ENCODE measurements at places on chromosomes 1 and 21.

GRCh38 chr1:212520299-212520698 lies 87.6 kb downstream of the NENF start:
- no peak for DNase-seq

- no peak for DNase-seq
These were observed 138.9 kb downstream of the ACTL8 start for GRCh38 chr1:17893891-17894631.

GRCh38 chr1:108016451-108016920 lies 51.5 kb upstream of the VAV3 start:
- DNase-seq, result no peak

DNA sequence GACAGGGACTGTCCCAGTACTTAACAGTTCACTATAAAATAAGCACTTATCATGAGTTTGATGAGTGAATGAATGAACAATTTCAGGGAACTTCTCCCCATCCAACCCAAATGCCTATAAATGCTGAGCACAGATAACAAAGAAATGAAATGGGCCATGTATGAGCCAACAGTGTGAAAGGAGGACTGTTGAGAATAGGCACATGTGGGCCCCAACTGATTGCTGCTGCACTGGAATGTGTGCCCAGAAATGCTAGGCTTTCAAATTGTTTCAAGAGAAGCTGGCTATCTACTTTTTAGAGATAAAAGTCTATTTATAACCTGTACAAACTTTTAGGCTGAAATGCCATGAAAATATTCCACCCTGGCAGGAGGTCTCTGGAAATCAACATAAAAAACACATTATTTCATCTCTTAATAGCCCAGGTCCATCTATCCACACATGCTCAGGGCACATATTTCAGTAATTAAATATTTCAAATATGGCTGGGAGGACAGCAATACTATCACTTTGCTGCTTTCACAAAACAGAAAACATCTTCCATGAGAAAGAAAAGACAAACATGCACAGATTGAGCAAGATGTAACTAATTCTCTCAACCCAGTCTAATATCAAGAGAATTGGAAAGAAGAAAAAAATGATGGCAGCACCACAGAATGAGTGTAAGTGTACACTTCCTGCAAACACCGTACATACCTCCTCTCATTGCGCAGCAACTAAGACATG lies 49.8 kb downstream of the COLGALT2 start:
- no peak for DNase-seq

DNA sequence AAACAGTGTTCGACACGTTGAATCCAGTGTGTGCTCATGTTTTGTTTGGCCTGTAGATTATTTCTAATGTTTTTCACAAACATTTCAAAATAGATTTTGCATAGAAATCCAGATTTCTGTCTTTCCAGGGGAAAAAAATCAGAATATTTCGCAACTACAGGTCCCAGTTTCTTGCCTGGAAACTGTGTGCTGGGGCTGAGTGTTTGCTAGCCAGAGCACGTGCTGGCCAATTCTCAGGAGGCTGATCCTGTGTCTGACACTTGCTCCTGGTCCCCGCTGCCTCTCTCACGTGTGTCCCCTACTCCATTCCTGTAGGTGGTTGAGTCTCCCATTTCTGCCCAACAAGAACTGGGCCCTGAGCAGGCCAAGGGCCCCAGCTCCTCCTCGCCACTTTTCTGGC lies 2.4 kb downstream of the MAB21L3 start:
- no peak for DNase-seq
